ENCODE measurements at places on chromosomes 7 and 10. TPM values are rescaled to one million over a fixed set of nuclear protein-coding genes. Genes with fewer than 3 reads are reported as not detected.

DNA sequence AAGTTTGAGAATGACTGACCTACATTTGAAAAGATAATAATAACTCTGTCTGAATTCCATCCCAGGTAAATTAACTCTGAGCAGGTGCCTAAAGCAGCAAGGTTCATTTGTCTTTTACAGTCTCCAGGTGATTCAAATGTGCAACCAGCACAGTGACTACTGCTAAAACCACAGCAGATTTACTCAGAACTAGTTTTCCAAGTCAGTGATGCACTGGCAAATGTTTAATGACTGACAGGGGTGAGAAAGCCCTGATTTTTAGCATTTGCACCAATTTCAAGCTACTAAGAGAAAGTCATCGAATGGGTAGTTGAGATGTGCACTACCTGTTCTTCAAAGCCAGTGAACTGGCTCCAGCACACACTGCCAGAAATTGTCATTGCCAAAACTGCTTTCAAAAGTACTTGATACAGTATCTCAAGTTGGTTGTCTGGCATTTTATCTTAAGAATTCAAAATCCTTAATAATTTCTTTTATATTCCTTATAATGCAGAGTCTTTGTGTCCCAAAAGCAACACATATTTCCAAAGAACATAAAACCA, 60.3 kb downstream of the ATOH7 start:
- no peaks in the 10 kb centered on the region for H3K27me3 ChIP-seq
- 0 out of 2 replicates have a peak, but pooled peaks cover 6% of the 10 kb centered on the region for H3K4me1 ChIP-seq
- H3K27ac ChIP-seq, result no peak overlapping the region
- DNase-seq, result no peak
- no peak overlapping the region for H3K4me3 ChIP-seq
- 0 out of 2 replicates have a peak, but pooled peaks cover 3% of the 10 kb centered on the region for H3K36me3 ChIP-seq

- H3K4me3 ChIP-seq, result no peak overlapping the region
- H3K27me3 ChIP-seq, result no peaks in the 10 kb centered on the region
- no peak for DNase-seq
- H3K4me1 ChIP-seq, result peaks cover 8% of the 10 kb centered on the region
- H3K27ac ChIP-seq, result peak overlapping the region; percentile 10
Observed at GRCh38 chr7:135697276-135698049, 30.5 kb downstream of the SLC13A4 start.

OR9A2 gene
- not detected for total RNA-seq

SOSTDC1 gene
- 0.09 TPM for total RNA-seq

AEBP1 gene
- total RNA-seq, result 55.5 TPM

DNA sequence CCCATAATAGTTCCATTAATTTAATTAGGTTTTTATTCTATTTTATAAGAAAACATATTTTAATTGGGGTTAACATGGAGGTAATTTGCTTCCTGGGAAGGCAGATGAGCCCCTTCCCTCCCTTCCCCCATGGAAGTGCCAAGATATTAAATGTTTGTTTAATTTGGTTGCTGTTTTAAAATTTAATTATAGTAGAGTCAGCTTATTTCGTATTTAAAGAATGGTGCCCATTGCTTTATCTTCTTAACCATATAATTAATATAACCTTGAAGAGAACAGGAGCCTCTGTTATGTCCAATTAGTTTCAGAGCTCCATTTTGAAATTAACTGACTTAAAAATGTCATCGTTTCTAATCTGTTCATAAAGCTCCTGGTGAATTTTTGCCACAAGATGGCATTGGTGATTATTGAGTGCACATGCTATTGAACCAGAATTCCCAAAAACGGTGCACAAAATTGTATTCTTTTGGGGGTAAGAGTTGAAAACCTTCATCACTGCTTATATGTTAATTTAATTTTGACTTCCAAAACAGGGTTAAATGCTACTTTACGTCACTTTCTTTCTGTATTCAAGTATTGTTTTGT, 26.0 kb downstream of the KLHDC10 start:
- DNase-seq, result no peak
- H3K27ac ChIP-seq, result no peak overlapping the region
- no peaks in the 10 kb centered on the region for H3K4me1 ChIP-seq
- no peak overlapping the region for H3K4me3 ChIP-seq

- peak overlapping the region; percentile 24 for H3K27ac ChIP-seq
- no peak for DNase-seq
- no peak overlapping the region for H3K4me3 ChIP-seq
- H3K36me3 ChIP-seq, result peaks cover 9% of the 10 kb centered on the region
- peaks cover 22% of the 10 kb centered on the region for H3K4me1 ChIP-seq
Observed at GRCh38 chr7:19920166-19920565, 146.7 kb upstream of the TMEM196 start.

DNA sequence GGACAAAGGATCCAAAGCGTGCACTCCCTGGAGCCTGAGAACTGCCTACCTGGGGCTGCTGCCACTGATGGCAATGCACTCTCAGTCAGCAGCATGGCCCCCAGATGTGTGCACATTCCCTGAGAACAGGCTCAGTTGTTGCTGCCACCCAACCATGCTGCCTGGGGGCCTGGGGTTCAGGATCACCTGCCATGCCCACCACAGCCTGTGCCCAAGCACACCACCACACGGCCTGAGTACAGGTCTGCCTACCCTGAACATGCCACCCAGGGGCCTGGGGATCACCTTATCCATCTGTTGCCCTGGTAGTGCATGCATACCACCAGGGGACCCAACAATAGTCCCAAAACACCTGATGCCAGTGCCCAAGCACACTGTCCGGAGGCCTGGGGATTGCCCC, 1174.5 kb downstream of the SORCS1 start:
- DNase-seq, result no peak
- no peak overlapping the region for H3K4me3 ChIP-seq
- no peaks in the 10 kb centered on the region for H3K27me3 ChIP-seq
- no peak overlapping the region for H3K27ac ChIP-seq
- no peaks in the 10 kb centered on the region for H3K4me1 ChIP-seq

DNA sequence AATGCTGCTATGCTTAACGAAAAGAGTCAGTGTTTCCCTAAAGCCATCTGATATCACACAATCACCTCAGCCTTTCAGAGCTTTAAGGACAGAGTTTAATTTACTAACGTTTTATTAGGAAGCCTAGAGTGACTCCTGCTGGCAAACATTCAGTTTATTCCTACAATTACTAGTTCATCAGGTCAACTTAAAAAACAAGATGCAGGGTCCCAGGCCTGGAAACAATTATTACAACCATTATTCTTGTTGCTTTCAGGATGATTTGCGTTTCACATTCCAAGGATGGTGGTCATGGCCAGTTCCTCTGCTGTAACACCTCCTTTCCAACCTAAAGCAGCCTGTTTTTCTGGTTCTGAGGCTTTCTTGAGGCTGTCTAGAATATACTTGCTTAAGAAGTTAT, 1.5 kb upstream of the FAM53B start:
- peaks cover 31% of the 10 kb centered on the region for H3K4me1 ChIP-seq
- peaks cover 5% of the 10 kb centered on the region for H3K36me3 ChIP-seq
- no peak overlapping the region for H3K4me3 ChIP-seq
- no peak overlapping the region for H3K27ac ChIP-seq

SUN3 gene
- total RNA-seq, result not detected

DNA sequence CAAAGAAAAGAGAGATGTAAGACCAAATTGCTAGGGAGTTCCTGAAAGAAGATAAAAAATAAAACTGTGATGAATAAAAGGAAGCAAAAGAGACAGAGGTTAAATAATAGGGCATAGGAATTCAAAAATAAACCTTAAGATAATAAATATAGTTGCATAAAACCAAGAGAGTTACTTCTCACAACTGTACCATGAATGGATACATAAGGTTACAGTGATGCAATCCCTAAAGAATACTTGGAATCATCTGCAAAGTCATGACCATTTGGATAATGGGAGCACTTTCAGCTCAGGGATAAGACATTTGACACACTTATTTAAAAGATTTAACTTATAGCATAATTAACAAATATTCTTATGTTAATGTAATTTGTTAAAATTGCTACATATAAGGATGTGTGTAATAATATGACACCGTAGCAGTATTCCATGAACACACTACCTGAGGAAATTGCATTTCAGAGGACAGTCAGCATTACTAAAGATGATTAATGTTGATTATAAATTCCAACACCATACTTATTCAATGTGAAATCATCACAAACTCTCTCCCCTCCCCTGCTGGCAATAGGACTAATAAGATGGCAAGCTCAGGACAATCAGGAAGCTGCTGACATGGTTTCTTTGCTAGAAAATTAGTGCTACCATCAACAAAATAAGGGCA, 202.1 kb upstream of the AKR1E2 start:
- H3K27me3 ChIP-seq, result no peaks in the 10 kb centered on the region
- no peak overlapping the region for H3K27ac ChIP-seq
- peaks cover 7% of the 10 kb centered on the region for H3K4me1 ChIP-seq
- no peak for DNase-seq

- 0 out of 2 replicates have a peak overlapping the region, but pooled peaks have one; percentile 41 for H3K27ac ChIP-seq
- no peaks in the 10 kb centered on the region for H3K27me3 ChIP-seq
- peaks cover 23% of the 10 kb centered on the region for H3K4me1 ChIP-seq
- H3K36me3 ChIP-seq, result peaks cover 33% of the 10 kb centered on the region
- H3K4me3 ChIP-seq, result no peak overlapping the region
Observed at GRCh38 chr10:53664282-53665019, 891.9 kb upstream of the MBL2 start.

DNA sequence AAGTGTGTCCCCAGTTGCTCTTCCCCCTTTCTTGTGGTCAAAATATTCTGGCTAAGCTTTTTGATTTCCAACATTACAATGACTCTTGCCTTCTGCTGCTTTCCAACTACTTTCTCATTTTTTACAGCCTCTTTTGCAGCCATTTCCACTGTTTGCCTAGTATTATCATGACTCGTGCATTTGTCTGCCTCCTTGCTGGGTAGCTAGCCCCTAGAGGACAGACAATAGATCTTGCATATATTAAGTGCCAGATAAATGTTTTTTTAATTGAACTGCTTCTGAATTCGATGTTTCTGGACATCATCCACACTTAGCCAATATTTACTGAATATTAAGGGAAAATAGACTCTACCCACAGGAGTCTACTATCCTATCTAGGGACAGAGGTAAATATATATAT, 124.5 kb downstream of the POU6F2 start:
- H3K4me1 ChIP-seq, result no peaks in the 10 kb centered on the region
- H3K27me3 ChIP-seq, result no peaks in the 10 kb centered on the region
- H3K36me3 ChIP-seq, result no peaks in the 10 kb centered on the region
- H3K27ac ChIP-seq, result no peak overlapping the region
- no peak overlapping the region for H3K4me3 ChIP-seq

GRCh38 chr7:69663911-69664832, 65.9 kb downstream of the AUTS2 start:
- H3K4me1 ChIP-seq, result peaks cover 25% of the 10 kb centered on the region
- DNase-seq, result no peak
- H3K27ac ChIP-seq, result no peak overlapping the region
- no peaks in the 10 kb centered on the region for H3K36me3 ChIP-seq

- H3K4me1 ChIP-seq, result peaks cover 4% of the 10 kb centered on the region
- H3K27me3 ChIP-seq, result no peaks in the 10 kb centered on the region
- H3K36me3 ChIP-seq, result peaks cover 7% of the 10 kb centered on the region
- H3K4me3 ChIP-seq, result no peak overlapping the region
- no peak overlapping the region for H3K27ac ChIP-seq
Observed at GRCh38 chr10:102261842-102262241, 16.5 kb downstream of the GBF1 start.

UCN3 gene
- not detected for total RNA-seq

DNA sequence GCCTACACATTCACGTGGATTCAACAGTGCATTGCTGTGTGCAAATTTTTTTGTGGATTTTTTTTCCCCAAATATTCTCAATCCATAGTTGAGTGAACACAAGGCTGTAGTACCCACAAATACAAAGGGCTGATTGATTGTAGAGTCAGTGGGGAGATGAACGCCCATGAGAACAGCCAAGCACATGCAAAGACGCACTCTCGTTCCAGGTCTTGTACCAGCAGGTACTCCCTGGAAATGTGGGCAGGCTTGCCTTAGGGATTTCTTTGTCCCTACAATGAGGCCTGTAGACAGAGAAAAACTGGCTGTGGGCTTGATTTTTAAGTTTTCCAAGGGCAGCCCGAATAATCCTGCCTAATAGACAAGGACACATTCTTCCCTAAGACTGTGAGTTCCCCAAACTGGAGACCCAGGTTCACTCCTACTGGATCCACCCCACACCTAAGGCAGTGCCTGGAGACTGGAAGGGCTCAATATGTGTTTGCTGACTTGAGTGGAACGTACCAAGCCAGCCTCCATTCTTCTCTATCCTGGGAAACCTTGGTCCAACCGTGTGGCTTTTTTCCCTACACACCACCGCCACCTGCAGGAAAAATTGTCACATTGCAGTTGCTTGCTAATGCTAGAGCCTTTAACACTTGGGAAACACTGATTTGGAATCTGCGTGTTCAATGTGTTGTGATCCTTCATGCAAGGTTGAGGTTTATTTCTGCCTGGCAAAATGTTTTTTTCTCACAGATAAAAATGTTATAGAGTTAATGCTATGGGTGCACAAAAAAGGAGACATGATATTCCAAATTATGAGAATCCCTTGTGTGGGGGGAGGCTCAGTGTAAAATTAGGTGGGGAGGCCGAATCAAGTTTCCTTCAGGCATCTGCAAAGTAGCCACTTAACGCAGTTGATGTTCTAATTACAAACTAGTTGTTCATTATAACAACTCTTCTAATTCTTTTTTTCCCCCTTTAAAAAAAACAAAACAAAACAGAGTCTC, 49.3 kb downstream of the PPP1R17 start:
- H3K4me1 ChIP-seq, result peaks cover 3% of the 10 kb centered on the region
- H3K27me3 ChIP-seq, result peaks cover 35% of the 10 kb centered on the region
- no peaks in the 10 kb centered on the region for H3K36me3 ChIP-seq
- peak; percentile 79 for DNase-seq
- no peak overlapping the region for H3K4me3 ChIP-seq
- no peak overlapping the region for H3K27ac ChIP-seq

BLNK gene
- total RNA-seq, result not detected

DNA sequence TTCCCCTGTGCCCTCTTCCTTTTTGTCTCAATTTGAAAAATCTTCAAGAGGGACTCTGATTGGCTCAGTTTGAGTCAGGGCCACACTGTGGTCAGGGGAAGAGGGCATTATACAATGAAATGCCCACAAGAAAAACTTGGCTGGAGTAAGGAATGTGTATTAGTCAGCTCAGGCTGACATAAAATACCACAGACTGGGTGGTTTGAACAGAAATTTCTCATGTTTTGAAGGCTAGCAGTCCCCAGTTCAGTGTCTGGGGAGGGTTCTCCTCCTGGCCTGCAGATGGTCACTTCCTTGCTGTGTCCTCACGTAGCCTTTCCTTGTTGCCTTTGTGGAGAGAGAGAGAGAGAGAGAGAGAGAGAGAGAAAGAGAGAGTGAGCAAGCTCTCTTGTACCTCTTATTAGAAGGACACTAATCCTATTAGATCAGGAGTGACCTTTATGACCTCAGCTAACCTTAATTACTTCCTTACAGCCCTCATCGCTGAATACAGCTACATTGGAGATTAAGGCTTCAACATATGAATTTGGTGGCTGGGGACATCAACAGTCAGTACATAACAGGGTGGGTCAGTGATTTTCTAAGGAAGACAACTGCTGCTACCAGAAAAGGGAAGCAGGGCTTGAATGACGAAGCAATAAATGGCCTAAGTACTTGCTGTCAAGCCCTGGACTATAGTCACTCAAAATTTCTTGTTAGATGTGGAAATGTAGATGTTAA, 25.8 kb upstream of the FAM13C start:
- no peaks in the 10 kb centered on the region for H3K36me3 ChIP-seq
- peaks cover 13% of the 10 kb centered on the region for H3K4me1 ChIP-seq
- H3K27ac ChIP-seq, result no peak overlapping the region

SLC13A1 gene
- total RNA-seq, result not detected

ANKRD2 gene
- total RNA-seq, result not detected

GRCh38 chr10:30386801-30387588, 37.9 kb upstream of the MTPAP start:
- peaks cover 12% of the 10 kb centered on the region for H3K4me1 ChIP-seq
- no peak overlapping the region for H3K27ac ChIP-seq
- no peak for DNase-seq
